Endothelial cell of umbilical vein (primary cell): ENCODE measurements at places on chromosomes 5 and 9. TPM values are rescaled to one million over a fixed set of nuclear protein-coding genes. Genes with fewer than 3 reads are reported as not detected.

GRCh38 chr5:56003179-56003578 lies 8.4 kb upstream of the IL6ST start:
- no peak for DNase-seq

The SGTB gene
- 14.1 and 16.4 TPM in 2 replicates for total RNA-seq

DNA sequence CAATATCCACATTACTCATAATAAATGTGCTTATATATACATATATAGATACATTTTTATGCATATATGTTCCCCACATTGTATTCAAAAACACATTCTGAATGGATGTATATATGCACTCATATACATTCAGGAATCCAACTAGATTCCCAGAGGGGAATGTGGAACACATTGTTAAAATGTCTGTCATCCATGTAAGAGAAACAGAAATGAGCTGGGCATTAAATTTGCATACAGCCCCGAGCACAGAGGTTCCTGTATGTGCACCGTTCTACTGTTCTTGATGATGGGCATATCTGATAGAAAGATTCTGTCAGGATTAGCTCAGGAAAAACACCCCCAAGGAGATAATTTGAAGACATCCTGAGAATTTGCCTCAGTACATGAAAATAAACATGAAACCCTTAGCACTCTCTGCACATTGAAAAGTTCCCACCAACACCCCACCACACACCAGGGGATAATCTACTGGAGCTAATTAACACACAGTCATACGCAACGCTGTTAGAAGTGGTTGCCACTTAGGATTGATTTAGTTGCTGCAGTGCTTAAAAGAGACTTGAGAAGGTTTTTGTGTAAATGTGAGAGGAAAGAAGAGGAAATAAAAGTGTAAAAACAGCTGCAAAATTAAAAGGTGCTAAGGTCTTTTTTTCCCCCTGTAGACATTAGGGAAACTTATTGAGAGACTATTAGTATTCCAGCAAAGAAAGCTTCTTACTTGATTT lies 223.3 kb downstream of the SLF1 start:
- DNase-seq, result no peak

The GPSM1 gene
- total RNA-seq, result 42.8 and 47.1 TPM in 2 replicates

The NSD1 gene
- total RNA-seq, result 76.1 and 90.4 TPM in 2 replicates

DNA sequence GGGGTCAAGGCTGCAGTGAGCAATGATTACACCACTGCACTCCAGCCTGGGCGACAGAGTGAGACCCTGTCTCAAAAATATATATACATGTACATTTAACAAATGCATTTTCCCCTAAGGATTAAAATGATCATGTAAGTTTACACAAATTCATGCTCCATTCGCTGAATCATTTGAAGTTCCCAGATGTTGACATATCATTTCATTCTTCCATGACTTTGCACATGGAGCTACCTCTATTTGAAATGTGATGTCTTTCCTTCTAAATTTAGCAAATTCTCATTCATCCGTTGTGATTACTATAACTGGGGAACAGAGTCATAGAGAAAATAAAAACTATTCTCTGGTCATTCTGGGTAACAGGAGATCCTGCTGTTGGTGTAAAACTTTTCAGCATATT lies 10.6 kb downstream of the PTGER4 start:
- DNase-seq, result no peak

The GHR gene
- 0.27 and 0.39 TPM in 2 replicates for total RNA-seq

The LCN15 gene
- not detected in 2 replicates for total RNA-seq

The SLC6A19 gene
- total RNA-seq, result not detected in 2 replicates

The BRINP1 gene
- not detected in 2 replicates for total RNA-seq

GRCh38 chr5:142432961-142433360 lies 108.1 kb upstream of the SPRY4 start:
- no peak for DNase-seq

GRCh38 chr5:148466236-148466580 lies 82.5 kb downstream of the FBXO38 start:
- DNase-seq, result no peak

The MCTP1 gene
- 203 and 307 TPM in 2 replicates for total RNA-seq

DNA sequence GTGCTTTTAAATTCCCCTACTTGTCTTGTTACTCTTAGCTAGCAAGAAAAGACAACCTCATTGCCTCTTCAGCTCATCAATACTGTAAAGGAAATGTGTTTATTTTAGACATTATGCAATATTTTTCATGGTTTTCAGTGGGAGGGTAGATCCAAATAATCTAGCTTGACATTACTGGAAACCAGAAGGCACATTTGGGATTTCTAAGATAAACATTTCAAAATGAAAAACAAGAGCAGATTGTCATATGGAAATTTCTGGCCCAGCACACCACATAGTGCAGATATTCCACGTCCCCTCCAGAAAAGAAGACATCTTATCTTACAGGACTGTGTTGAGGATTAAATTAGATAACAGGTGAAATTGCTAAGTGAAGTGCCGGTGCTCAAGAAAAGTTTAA lies 296.9 kb downstream of the MSX2 start:
- DNase-seq, result no peak

The CENPP gene
- total RNA-seq, result 8.7 and 12.0 TPM in 2 replicates

DNA sequence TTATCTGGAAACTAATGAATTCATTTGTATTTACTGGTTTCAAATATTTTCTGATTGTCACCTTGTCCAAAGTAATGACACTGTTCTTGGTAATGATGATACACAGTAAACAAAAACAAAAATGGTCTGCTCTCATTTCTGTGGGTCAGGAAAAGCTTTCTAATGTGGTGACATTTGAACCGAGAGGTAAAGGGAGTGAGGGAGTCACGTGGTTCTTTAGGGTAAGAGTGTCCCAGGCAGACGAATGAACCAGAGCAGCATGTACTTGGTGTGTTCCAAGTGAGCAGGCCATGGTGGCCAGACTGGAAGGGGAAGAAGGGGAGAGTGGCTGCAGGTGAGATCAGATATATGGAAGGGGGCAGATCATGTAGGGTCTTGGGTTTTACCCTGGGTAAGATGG lies 247.0 kb upstream of the SLC30A5 start:
- DNase-seq, result no peak

DNA sequence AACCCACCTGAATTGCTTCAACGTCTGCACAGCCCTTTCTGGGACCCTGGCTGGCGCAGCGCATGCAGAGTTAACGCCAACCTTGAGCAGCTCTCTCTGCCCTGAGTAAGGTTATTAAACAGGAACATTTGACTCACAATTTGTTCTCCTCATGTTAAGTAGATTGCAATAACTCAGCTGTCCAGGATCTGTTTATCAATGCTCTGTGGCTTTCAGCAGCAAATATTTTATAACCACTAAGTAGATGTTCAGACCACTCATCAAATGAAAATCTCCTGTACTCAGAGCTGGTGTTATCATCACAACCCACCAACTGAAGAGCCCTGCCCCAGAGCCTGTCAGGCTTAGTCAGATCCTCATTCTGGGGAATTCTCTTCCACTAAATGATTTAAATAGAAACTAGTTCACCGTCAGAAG lies 403.0 kb downstream of the ZNF608 start:
- no peak for DNase-seq

GRCh38 chr5:141514330-141515133 lies 25.7 kb downstream of the PCDHGC5 start:
- DNase-seq, result peak; percentile 28

GRCh38 chr5:177071666-177072385 lies 14.9 kb upstream of the FGFR4 start:
- DNase-seq, result peak; percentile 86

DNA sequence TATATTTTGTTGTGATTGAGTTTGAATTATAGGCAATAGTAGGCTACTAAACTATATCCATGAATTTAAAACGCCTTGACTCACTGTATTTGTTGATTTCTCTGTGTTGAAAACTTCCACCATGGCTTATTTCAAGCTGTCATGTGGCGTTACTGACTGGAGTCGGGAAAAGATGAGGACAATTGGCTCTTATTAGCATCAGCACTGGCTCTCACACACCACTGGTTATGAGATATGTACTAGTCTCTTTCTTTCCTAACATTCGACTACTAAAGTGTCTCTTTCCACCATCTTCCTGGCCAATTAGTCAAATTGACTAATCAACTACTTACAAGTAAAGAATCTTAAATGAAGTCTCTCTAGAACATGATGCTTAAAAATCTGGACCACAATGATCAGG lies 9.1 kb upstream of the DAB2 start:
- DNase-seq, result no peak

- no peak for DNase-seq
Observed at GRCh38 chr5:40780858-40781257, 17.3 kb downstream of the PRKAA1 start.

DNA sequence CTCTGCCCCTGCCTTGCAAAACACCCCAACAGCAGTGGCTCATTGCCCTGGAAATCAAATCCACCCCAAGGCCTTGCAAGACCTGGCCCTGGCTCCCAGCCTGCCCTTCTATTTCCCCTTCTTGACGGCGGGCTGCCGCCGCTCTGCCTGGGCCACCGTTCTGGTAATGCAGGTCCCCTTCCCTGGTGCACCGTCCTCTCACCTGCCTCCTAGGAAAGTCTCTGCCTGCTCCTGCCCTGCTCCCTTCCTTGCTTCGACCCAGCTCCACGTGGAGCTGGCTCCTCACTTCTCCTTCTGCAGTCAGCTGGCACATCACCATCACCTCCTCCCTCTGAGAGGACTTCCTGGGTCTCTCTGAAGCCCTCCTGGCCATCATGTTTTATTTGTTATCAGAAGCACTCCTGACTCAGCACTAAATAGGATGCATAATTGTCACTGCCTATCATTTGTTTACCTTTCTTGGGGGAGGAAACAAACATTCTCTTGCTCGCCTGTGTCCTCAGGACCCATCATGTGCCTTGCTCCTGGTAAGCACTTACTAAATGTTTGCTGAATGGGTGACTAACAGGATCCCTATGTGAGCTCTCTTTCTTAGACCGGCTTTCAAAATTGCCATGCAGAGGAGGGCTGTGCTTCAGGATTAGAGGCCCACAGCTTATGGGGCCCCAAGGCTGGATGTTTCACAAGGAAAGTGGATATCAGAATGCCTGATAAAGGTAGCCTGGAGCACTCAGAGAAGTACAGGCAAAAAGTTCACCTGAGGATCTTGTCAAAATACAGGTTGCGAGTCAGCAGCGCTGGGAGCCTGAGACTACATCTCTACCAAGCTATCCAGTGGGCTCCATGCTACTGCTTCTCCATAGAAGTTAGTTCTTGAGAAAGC lies 19.6 kb upstream of the C5orf47 start:
- no peak for DNase-seq

GRCh38 chr9:75869236-75869635 lies 21.2 kb upstream of the PCSK5 start:
- DNase-seq, result no peak

The SPINK5 gene
- total RNA-seq, result 0.55 and 0.91 TPM in 2 replicates

DNA sequence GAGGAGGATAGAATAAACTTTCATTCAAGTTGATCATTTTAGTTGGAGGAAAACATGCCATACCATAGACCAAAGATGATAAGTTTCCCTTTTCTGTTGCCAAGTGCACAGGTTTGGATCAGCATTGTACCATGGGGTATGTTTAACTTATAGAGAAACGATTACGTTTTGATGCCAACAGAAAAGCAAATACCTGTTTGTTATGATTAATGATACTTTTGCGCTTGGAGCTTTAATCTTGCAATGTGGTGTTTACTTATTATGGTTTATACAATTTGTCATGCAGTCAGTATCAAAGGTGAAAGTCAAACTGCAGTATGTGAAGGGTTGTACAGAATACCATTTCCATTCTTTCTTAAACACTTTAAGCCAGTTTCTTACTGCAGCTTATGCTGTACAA lies 13.2 kb upstream of the ARHGEF28 start:
- DNase-seq, result no peak

DNA sequence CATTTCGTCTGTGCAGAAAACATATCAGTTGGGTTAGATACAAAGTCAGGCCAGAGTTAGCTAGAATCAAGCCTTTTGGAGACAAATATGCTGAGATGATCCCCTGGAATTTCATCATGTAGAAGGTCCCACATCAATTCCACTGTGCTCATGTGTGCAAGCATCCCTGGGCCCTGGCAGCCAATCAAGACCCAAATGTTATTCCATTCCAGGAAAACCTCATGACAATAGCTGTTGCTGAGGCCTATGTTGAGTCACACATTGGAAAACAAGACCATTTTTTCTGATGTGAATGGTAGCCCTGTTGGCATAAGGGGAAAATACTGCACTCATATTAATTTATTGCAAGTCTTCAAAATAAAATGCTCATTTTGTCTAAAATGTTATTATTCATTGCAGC lies 11.5 kb downstream of the SPOCK1 start:
- peak; percentile 87 for DNase-seq

GRCh38 chr9:14909961-14910805 lies at the start of gene FREM1:
Gene FREM1 (minus strand): TSS chr9:14910428. CDS start chr9:14868977, 41,451 bp downstream.
- peak; percentile 19 for DNase-seq

The SOWAHA gene
- not detected in 2 replicates for total RNA-seq

GRCh38 chr9:132235894-132236661 lies 74.2 kb downstream of the NTNG2 start:
- DNase-seq, result peak; percentile 59

The NRG2 gene
- 0.30 and 0.42 TPM in 2 replicates for total RNA-seq

The PHF24 gene
- total RNA-seq, result not detected in 2 replicates

DNA sequence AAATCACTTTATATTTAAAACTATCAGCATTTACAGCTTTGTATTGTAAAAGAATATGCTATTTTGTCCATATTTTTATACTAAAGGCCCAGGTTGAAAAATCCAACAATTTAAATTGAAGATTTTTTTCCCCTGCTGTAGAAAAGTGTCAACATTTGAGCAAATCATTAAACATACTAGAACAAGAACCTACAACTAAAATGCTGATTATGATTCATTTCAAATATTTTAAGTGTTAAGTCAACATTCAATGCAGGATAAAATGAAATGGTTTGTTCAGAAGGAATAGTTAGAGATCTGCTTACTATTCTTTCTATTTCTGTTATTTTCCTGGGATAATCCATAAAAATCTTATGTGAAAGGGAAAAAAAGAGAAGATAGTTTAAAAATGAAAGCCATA lies 866.5 kb upstream of the DMAC1 start:
- no peak for DNase-seq

GRCh38 chr9:125570246-125570645 lies 136.8 kb downstream of the MAPKAP1 start:
- DNase-seq, result no peak

DNA sequence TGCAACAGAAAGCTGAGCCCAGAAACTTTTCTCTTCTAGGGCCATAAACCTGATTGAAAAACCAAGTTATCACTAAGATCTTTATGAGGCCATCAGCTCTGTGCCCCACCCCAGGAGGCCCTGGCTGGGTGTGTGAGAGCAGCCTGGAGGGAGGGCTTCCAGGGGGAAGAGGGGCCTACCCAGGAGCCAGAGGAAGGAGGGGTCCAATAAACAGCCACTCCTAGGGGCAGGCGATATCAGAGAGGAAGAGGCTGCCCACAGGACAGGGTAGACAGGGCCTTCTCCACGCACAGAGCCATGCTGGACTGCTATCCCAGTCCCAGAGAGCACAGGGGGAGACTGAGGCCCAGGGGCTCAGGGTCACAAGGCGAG lies 4.5 kb upstream of the CDX1 start:
- DNase-seq, result no peak

DNA sequence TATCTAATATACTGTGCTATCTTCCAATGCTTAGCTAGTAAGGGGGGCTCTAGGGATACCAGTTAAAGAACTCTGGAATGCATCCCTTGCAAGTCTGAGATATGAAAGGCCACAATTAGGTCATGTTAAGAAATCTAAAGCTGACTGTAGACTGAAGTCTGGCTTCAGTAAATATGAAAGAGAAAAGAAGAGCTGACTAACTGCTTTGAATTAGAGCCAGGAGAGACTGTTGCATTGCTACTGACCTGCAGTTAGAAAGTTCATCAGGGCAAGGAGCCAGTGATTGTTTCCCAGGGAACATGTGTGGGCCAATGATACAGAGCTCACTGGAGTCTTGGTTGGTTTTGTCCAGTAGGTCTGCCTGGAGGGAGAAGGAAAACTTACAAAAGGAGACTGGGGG lies 472.1 kb upstream of the TNC start:
- peak; percentile 83 for DNase-seq

GRCh38 chr5:112106878-112107277 lies 312.2 kb downstream of the EPB41L4A start:
- DNase-seq, result no peak

The CD180 gene
- not detected in 2 replicates for total RNA-seq
